Stimulated activated CD4-positive, alpha-beta T cell treated with anti-CD3 and anti-CD28 coated beads, Interleukin-1b, Interleukin-23, amount 100 ng/mL, for 24 hours (primary cell): ENCODE measurements at places on chromosomes 3 and 15.

GRCh38 chr3:12187448-12188327, 29.0 kb upstream of the TIMP4 start:
- peak; percentile 51 for DNase-seq

DNA sequence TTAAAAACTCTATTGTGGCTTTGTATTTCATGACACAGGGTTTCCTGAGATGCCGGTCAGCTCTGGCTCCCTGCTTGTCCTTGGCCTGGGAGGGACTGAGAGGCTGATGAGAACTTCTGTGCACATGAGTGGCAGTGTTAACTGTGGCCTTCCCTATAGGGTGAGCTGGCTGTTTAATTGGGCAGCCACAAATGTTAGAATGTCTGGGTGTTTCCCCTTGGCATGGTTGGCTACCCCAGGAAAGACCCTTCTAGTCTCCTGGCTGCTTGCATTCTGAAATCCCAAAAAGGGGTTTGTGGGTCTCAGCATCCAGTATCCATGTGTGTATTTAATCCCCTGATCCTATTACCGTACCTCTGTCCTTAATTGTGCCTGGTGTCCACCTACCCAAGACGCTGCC, 3.0 kb upstream of the KLF13 start:
- no peak for DNase-seq

DNA sequence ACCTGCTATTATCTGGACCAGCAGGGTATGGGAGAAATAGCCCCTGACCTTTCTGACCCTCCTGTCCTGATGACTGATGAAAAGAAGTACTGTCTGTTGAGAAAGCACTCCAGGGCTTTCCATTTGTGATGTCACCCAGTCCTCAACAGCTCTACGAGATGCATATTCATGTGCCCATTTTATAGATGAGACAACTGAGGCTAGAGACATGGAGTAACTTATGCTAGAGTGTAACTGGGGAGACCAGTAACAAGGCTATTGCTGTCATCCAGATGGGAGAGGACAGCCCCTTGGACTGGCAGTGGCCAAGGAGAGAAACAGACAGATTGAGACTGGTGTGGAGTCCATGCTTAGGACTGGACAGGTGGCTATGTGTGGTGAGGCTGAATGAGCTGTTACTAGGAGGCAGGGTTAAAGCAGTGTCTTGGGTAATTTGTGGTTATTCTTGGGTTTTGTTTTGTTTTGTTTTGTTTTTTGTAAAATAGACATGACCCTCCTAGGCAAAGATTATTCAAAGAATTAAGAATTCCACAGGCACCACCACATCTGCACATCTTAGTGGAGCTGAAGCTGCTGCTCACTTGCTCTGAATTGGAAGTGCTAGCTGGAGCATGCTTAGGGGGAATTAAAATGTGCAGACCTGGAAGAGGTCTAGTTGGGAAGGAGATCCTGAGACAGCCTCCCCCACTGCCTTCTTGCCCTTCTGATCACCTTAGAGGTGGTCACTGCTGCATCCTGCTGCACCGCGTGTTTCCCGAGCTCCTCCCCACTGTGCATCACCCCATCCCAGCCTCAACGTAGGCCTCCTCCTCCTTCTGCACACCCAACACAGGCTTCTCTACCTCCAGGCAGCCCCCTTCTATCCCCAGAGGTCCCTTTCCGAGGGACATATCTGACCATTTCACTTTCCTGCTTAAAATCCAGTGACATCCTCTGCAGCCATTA, 8.4 kb downstream of the HRH1 start:
- no peak for DNase-seq

DNA sequence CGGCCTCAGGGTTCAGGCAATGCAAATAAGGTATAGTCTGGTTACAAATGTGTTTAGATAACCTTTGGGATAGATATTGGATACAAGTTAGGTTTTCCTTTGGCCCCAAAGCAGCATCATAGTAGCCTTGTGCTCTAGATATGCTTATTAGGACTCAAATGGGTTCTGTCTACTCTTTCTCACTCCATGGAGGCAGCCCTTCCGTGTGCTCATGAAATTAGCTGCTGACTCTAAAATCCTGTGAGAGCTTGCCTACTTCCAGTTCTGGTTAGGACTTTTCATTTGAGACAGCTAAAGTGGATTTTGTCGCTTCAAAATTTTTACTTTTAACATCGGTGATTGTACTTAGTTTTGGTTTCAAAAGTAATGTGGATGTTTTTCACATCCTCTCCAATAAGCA, 1.6 kb downstream of the CDV3 start:
- DNase-seq: no peak

DNA sequence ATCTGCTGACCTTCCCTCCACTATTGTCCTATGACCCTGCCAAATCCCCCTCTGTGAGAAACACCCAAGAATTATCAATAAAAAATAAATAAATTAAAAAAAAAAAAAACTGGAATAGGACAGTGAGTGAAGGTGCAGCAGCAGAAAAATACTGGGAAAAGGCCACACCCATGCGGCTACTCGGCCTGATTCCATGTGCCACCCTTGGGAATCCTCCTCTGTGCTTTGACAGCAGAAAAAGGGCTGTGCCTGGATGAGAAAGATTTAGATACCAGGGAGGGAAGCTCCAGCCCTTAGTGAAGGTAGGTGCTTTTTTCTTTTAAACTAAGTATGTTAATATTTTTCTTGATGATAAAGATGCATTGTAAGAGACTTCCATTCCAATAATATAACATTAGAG, 107.8 kb downstream of the CTNNB1 start:
- no peak for DNase-seq

DNA sequence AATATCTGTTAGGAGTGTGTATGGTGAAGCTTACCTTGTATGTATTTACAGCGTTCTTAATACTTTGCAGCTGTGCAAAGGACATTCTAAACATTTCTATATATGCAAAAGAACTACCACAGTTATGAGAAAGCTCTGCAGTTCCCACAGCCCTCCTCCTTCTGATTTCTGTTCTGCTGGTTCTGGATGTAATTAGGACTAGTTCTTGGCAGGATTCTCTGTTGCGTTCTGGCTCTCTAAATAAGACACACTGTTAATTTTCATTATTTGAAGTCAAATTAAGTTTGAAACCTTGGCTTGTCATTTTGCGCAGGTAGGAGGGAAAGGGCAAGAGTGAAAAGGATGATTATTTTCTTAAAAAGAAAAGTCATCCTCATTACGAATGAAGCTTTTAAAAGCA, 76.4 kb downstream of the FNDC3B start:
- DNase-seq: no peak

DNA sequence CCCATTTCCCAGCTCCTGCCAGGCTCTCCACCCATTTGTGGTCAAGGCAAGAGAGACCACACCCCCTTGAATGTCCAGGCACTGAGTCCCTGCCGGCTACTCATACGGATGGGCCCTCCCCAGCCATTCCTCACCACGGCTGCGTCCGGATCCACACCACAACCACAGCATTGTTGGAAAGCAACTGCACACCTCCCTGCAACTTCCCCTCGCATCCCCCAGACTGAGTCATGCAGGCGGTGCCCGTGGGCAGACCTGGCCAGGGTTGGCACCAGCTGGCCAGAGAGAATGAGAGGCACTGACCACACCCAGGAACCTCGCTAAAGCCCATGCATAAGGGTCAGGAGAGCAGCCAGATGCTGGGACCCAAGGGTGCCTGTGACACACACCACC, 30.5 kb downstream of the LOXL1 start:
- DNase-seq: no peak

DNA sequence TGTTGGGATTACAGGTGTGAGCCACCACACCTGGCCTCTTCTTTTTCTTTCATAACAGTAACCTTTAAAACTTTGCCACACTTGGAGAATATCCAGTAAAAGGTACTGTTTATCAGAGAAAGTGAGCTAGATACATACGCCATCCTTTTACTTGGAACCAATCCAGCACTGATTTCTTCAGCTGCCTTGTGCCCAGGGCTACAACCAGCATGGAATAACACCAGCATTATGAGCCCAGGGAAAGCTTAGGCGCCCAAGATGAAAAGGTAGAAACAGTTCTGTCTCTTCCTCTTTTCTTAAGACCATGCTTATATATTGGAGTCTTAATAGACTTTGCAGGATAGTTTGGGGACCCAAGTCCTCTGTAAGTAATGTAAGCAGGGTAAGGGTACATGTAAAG, 8.4 kb downstream of the SKIC8 start:
- no peak for DNase-seq

GRCh38 chr3:32707026-32707370, 22.0 kb downstream of the CNOT10 start:
- no peak for DNase-seq

DNA sequence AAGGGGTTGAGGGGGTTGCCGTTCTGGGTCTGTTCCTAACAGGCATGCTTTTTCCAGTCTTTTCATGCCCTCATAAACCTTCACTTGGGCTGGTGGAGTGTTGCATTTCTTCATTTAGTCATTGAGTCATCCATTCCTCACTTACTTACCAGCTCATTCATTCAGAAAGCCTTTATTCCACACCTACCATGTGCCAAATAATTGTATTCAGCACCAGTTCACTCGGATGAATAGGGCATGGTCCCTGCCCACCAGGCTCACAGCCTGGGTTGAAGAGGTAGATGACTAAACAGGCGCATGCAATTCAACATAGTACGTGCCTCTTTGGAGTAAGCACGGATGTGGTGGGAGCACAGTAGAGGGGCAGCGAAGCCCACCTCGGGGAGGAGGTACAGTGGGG, 35.1 kb upstream of the THSD4 start:
- no peak for DNase-seq

GRCh38 chr3:169634618-169635236, 28.8 kb downstream of the MECOM start:
- no peak for DNase-seq

DNA sequence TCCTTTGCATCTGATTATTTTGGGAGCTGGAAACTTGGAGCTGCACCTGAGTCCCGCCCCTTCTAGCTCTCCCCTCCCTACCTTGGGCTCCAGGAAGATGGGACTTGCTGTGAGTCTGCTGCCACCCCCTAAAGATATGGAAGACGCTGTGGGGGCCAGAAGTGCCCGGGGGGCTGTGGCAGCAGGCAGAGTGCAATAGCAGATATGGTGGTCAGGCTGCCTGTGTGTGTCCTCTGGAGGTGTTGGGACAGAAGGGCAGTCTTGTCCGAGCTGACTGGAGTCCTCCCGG, 485 bp downstream of the PAK6 start:
- no peak for DNase-seq

- no peak for DNase-seq
These were observed 42.2 kb downstream of the GOLGA6L10 start for GRCh38 chr15:82306791-82307713.

DNA sequence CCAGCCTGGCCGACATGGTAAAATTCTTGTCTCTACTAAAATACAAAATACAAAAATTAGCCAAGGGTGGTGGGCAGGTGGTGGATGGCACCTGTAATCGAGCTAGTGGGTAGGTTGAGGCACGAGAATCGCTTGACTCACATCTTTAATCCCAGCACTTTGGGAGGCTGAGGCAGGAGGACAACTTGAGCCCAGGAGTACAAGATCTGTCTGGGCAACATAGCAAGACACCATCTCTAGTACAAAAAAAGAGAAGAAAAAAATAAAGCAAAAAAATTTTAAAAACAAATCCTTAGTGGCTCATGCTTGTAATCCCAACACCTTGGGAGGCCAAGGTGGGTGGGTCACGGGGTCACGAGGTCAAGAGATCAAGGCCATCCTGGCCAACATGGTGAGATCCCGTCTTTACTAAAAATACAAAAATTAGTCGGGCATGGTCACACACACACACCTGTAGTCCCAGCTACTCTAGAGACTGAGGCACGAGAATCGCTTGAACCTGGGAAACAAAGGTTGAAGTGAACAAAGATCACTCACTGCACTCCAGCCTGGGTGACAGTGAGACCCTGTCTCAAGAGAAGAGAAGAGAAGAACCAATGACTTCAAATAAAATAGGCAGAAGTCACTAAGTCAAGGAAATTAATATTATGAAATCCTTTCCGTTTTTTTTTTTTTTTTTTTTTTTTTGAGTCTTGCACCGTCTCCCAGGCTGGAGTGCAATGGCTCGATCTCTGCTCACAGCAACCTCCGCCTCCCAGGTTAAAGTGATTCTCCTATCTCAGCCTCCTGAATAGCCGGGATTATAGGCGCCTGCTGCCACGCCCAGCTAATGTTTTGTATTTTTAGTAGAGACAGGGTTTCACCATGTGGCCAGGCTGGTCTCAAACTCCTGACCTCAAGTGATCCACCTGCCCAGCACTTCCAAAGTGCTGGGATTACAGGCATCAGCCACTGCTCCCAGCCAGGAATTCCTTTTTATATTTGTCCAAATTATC, 4.9 kb downstream of the RHOA start:
- no peak for DNase-seq
